ENCODE measurements at places on chromosomes 13 and 19. TPM values are rescaled to one million over a fixed set of nuclear protein-coding genes. Genes with fewer than 3 reads are reported as not detected.

DNA sequence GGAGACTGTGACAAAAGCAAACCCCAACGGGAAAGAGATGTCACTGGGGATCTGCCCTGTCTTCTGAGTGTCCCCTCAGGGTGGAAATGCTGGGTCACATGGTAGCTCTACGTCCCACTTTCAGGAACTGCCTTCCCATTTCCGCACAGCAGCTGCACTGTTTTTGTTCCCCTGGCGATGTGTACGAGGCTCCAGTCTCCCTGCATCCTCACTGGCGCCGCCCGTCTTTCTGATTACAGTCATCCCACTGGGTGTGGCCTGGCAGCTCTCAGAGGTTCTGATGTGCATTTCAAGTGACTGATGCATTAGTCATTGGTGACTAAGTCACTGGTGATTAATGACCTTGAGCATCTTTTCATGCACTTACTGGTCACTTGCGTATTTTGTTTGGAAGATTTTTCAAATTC, 21.2 kb downstream of the PCID2 start:
- no peaks in the 10 kb centered on the region for H3K27me3 ChIP-seq
- H3K4me1 ChIP-seq: peaks cover 6% of the 10 kb centered on the region
- DNase-seq: peak; percentile 96

Gene RHPN2
- total RNA-seq: 12.1 TPM

Gene S1PR4
- not detected for total RNA-seq

Gene ATP1A3
- total RNA-seq: 9.0 TPM

- no peak overlapping the region for H3K27ac ChIP-seq
- no peak for DNase-seq
- H3K4me3 ChIP-seq: no peak overlapping the region
- H3K4me1 ChIP-seq: no peaks in the 10 kb centered on the region
These were observed 342.6 kb downstream of the ITGBL1 start for GRCh38 chr13:101795025-101795424.

- H3K4me1 ChIP-seq: no peaks in the 10 kb centered on the region
- H3K27ac ChIP-seq: no peak overlapping the region
- H3K4me3 ChIP-seq: no peak overlapping the region
- H3K27me3 ChIP-seq: no peaks in the 10 kb centered on the region
These were observed 80.7 kb upstream of the OLFM4 start for GRCh38 chr13:52947921-52948373.

Gene CEBPA
- total RNA-seq: 1.4 TPM

Gene LILRB5
- total RNA-seq: not detected

Gene FCAR
- total RNA-seq: not detected

Gene CGB3
- not detected for total RNA-seq

Gene ZNF709
- 5.1 TPM for total RNA-seq

DNA sequence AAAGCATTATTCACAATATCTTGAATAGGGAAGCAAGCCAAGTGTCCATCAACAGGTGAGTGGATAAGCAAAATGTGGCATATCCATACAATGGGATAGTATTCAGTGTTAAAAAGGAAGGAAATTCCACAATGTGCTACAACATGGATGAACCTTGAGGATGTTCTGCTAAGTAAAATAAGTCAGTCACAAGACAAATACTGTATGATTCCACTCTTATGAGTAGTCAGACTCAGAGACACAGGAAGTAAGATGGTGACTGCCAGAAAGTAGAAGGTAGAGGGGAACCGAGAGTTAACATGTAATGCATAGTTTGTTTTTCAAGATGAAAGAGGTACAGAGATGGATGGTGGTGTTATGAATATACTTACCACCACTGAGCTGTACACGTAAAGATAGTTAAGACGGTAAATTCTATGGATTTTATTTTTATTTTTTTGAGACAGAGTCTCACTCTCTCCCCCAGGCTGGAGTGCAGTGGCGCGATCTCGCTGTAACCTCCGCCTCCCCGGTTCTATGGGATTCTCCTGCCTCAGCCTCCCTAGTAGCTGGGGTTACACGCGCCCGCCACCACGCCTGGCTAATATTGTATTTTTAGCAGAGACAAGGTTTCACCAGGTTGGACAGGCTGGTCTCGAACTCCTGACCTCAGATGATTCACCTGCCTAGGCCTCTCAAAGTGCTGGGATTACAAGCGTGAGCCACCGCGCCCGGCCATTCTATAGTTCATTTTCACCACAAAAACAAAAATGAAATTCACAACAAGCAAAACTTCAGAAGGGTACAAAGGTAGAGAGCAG, 1.0 kb upstream of the CHAMP1 start:
- H3K4me3 ChIP-seq: peak overlapping the region; percentile 85
- H3K27me3 ChIP-seq: no peaks in the 10 kb centered on the region
- peak overlapping the region; percentile 88 for H3K27ac ChIP-seq
- peaks cover 29% of the 10 kb centered on the region for H3K4me1 ChIP-seq
- H3K36me3 ChIP-seq: peaks cover 6% of the 10 kb centered on the region
- DNase-seq: no peak

Gene WDR87
- not detected for total RNA-seq

DNA sequence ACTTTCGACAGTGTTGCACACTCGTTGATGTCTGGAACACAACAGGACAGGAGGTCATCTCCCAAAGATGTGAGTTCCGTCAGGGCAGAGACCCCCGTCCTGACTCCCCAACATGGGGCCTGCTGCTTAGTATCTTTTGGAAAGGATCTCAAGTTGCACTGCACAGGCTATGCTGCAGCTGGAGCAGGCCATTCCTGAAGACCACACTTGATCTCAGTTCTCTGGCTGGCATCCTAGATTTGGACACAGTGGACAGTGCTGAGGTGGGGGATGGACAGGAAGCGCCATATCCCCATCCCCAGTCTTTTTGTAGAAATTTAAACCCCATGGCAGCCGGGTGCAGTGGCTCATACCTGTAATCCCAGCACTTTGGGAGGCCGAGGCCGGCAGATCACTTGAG, 5.9 kb downstream of the ADGRE2 start:
- no peak for DNase-seq
- H3K4me3 ChIP-seq: no peak overlapping the region
- no peak overlapping the region for H3K27ac ChIP-seq
- H3K36me3 ChIP-seq: no peaks in the 10 kb centered on the region

- peaks cover 15% of the 10 kb centered on the region for H3K27me3 ChIP-seq
- no peaks in the 10 kb centered on the region for H3K36me3 ChIP-seq
- H3K4me3 ChIP-seq: peak overlapping the region; percentile 45
- peak; percentile 77 for DNase-seq
- H3K27ac ChIP-seq: no peak overlapping the region
These were observed 484 bp downstream of the IL11 start for GRCh38 chr19:55369653-55370304.

Gene POMP
- 185 TPM for total RNA-seq

DNA sequence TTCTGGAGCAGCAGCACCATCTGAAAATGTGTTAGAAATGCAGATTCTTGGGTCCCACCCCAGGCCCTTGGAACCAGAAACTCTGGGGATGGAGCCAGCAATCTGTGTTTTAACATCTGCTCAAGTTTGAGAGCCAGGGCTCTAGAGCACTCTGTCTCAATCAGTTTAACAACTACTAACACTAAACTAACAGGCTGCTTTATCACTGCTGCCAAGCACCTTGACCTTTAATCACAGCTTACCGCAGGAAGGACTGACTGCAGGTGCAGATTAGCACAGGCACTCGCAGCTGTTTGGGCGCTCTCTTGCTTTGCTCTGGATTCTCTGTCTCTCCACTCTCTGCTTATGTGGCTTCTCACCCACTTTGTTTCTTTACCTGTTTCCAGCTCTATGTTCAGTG, 163.5 kb downstream of the MTUS2 start:
- H3K4me3 ChIP-seq: no peak overlapping the region
- H3K4me1 ChIP-seq: no peaks in the 10 kb centered on the region
- peaks cover 5% of the 10 kb centered on the region for H3K27me3 ChIP-seq
- DNase-seq: no peak

GRCh38 chr13:27826379-27827353, 34.4 kb downstream of the GSX1 start:
- H3K27me3 ChIP-seq: peaks cover 57% of the 10 kb centered on the region
- peak; percentile 88 for DNase-seq
- H3K4me1 ChIP-seq: no peaks in the 10 kb centered on the region
- no peak overlapping the region for H3K27ac ChIP-seq
- no peaks in the 10 kb centered on the region for H3K36me3 ChIP-seq

DNA sequence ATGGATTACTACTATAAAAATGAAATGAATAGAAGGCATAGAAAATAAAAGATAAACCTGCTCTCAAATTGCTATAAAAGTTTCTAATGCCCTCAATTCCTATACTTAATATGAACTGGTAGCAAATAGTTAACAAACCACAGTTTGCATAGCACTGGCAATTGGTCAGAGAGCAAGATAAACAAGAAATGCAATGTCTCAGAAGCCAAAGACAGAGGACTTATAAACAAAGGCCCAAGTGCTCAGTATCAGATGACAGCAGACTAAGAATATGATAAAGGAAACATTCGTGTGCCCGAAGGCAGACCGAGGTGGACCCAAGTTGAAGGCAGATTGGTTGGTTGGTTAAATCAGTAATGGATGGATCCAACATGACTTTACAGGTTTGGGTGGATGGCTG, 50.6 kb downstream of the IPO5 start:
- H3K4me3 ChIP-seq: no peak overlapping the region
- H3K27ac ChIP-seq: peak overlapping the region; percentile 61
- no peak for DNase-seq
- no peaks in the 10 kb centered on the region for H3K27me3 ChIP-seq
- peaks cover 100% of the 10 kb centered on the region for H3K36me3 ChIP-seq

Gene ZNF627
- total RNA-seq: 13.9 TPM

- no peaks in the 10 kb centered on the region for H3K36me3 ChIP-seq
- H3K4me3 ChIP-seq: no peak overlapping the region
- no peak overlapping the region for H3K27ac ChIP-seq
- H3K4me1 ChIP-seq: no peaks in the 10 kb centered on the region
- no peak for DNase-seq
These were observed 8.9 kb upstream of the ELF1 start for GRCh38 chr13:41028051-41028450.

Gene ANO8
- 22.1 TPM for total RNA-seq

DNA sequence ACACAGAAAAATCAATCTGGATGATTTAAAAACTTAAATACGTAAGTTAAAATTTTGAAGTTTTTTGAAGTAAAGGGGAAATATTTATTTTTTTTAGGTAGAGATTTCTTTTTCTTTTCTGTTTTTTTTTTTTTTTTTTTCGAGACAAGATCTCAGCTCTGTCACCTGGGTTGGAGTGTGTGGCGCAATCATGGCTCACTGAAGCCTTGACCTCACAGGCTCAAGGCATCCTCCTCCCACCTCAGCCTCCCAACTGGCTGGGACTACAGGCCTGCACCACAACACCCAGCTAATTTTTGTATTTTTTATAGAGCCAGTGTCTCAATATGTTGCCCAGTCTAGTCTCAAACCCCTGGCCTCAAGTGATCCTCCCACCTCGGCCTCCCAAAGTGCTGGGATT, 120.4 kb upstream of the CLDN10 start:
- H3K4me1 ChIP-seq: no peaks in the 10 kb centered on the region
- no peak overlapping the region for H3K27ac ChIP-seq
- no peak for DNase-seq
- H3K27me3 ChIP-seq: no peaks in the 10 kb centered on the region
- no peaks in the 10 kb centered on the region for H3K36me3 ChIP-seq

- no peak overlapping the region for H3K27ac ChIP-seq
- peak; percentile 59 for DNase-seq
- H3K4me1 ChIP-seq: peaks cover 25% of the 10 kb centered on the region
- H3K4me3 ChIP-seq: no peak overlapping the region
These were observed 104.2 kb upstream of the IPO5 start for GRCh38 chr13:97849305-97849704.

All from A673 (cell line).